B cell (primary cell): ENCODE measurements at places on chromosomes 1 and 21.

DNA sequence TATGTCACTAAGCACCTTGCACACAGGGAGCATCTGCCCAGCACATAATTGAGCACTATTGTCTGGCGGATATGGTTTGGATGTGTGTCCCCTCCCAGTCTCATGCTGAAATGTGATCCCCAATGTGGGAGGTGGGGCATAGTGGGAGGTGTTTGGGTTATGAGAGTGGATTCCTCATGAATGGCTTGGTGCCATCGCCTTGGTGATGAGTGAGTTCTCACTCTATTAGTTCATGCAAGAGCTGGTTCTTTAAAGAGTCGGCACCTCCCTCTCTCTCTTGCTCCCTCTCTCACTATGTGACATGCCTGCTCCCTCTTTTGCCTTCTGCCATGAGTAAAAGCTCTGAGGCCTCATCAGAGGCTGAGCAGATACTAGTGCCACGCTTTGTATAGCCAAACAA is 9.5 kb downstream of the CTSK start:
- no peak for DNase-seq

DNA sequence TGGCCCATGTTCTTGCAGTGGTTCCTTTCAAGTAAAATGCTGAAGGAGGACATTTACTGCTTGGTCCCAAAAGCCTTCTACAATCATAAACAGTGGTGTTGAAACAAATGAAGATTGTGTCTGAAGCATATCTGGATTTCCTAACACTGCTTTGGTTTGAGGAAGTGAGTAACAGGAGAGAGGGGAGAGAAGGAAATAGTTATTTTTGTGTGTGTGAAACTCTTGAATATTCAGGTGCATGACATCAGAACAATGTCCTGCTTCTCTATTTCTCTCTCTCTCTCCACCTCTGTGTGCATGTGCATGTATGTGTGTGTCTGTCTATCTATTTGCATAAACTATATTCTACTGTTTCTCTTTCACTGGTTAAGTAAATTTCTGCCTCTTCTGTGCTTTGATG is 61.4 kb upstream of the TNFSF18 start:
- peak; percentile 73 for DNase-seq

DNA sequence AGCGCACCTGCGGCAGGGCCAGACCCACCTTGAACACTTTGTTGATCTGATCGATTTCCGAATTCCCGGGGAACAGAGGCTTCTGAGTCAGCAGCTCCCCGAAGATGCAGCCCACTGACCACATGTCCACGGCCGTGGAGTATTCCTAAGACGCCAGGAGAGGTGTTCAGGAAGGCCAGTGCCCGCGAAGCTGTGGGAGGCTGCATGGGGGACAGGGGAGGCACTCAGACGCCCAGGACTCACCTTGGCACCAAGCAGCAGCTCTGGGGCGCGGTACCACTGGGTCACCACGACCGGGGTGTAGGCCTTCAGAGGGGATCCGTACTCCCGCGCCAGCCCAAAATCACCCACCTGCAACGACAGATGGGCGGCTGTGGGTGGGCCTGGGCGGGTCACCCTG is 11.2 kb upstream of the SLC35E2B start:
- no peak for DNase-seq

- peak; percentile 44 for DNase-seq
Measured at GRCh38 chr1:236143104-236143948, 987 bp downstream of the GPR137B start.

- DNase-seq, result no peak
Measured at GRCh38 chr21:26011292-26011940, 159.2 kb downstream of the APP start.

- DNase-seq, result peak; percentile 52
Measured at GRCh38 chr1:66436378-66437135, 97.4 kb upstream of the SGIP1 start.

DNA sequence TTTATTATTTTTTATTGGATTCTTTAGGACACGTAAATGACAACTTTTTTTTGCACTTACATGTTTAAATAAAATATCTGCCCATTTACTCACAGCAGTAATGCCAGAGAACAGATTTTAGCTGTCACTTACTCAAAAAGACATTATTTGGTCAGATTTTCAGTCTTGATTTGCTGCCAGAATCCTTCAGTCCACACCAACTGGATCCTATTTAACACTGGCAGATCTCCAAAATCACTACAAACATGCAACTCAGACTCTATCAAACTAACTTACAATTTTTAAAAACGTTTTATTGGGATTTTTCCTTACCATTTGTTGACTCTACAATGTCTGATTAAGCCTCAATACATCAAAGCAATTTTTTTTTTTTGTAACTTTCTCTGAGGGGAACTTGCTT is 11.1 kb downstream of the ATP6V1G3 start:
- DNase-seq, result no peak

DNA sequence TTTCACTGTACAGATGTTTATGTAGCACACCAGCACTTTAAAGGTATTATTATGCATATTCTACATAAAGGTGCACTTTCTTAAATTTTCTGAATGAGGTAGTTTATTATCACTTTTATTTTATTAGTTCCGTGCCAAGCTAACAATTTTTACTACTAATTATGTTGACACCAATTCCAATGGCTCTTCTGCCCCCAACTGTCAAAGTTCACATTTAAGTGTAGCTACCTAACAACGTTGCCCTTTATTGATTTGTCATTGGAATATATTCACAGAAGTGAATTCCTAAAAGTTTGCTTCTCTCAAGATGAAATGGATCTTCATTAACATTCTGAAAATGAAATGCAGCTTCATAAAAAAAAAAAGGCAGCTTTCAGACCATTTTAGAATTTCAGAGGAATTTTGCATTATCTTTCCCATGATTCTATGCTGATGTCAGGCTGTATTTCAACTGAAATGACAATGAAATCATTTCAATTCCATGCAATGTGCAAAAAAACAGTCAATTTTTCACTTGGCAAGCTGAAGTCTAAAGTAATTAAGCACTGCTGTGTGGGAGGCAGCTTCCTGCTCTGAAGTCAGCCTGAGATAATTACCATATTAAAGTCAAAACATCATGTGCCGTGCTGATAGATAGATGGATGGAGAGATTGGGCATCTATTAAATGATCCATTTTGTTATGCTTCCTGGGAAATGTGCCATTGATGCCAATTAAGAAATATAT is 229.2 kb downstream of the TTLL7 start:
- DNase-seq, result no peak

DNA sequence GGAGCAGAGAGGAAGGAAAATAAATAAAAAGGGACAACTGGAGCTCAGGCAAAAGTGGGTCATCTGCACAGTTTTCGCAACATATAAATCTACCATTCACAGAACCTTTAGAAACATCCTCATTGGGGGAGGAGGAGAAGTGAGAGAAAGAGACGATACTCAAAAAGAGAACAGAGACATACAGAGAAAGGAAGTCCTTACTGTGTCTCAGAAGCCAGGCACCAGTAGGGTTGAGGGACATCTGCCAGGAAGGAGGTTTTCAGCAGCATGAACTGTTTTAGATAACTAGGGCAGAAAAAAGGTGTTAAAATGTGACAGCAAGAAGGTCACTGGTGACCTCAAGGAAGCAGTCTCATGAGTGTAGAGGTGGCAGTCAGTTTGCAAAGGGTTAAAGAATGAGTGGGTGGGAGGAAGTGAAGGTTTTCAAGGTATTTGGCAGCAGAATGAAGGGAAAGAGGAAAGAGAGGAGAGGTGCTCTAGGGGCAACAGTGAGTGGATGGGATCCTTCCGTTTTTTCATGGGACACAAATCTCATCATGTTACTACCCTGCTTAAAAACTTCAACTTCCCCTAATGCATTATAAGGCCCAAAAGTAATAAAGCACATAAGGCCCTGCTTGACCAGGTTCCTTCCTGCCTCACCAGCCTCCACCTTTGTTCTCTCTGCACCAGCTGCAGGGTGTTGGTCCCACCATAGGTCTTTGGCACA is 9.5 kb downstream of the JAK1 start:
- DNase-seq, result peak; percentile 73

DNA sequence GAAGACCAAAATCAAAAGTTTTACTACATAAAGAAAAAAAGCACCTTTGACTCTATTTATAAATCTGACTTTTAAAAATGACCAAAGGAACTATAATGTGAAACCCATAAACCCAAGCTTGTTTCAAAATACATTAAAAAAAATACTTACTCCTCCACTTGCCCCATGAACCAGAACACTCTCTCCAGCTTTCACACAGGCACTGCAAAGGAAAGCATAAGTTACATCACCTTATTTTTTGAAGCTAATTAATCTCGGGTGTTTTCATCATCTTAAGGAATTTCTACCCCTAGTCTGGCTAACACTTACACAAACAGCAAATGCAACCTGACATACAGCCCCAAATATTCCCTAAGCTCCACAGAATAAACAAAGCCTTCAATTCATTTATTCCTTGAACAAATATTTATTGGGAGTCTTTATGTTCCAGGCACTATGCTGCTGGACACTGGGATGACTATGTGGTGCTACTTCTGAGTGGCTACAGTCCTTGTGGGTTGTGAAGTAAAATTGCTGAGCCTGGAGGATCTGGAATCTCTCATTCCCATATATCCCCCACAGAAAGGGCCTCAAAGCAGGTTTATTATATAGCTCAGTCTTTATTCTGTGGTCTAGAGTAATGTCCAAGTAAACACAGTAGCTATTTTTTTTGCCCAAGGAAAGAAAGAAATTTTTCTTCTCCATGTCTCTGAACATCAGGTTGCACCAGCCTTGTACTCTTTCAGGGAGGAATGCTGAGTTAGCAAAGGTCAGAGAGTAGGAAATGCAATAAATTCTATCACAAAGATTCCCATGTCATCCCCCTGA is 18.2 kb downstream of the CRYZ start:
- DNase-seq, result no peak

DNA sequence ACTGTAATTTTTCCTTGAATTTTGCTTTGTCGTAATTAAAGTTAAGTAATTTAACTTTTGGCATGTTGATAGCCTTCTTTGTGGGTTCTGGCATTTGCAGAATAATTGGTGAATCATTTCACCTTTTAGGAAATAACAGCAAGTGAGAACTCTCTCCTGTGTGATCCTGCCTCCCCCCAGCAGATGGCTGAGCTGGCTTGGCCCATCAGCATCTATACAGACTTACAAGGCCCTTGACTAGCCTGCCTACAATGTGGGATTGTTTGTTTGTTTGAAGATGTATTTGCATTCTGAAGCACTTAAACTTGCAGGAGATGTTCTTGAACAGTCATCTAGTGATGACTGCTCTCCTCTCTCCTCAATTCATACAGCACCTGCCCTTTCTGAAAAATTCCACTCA is 55.9 kb downstream of the MACO1 start:
- DNase-seq, result no peak

- DNase-seq, result no peak
Measured at GRCh38 chr1:45924736-45925135, 121.3 kb downstream of the MAST2 start.
